Mesangial cell (primary cell): ENCODE measurements at places on chromosomes 2 and 18. TPM values are rescaled to one million over a fixed set of nuclear protein-coding genes. Genes with fewer than 3 reads are reported as not detected.

Gene LYG1
- 0.51 TPM in 1 of 2 replicates, not detected in the other for total RNA-seq

Gene NFATC1
- total RNA-seq = 2.0 and 3.2 TPM in 2 replicates

Gene TNFAIP6
- 0.38 and 1.1 TPM in 2 replicates for total RNA-seq

Gene COPS8
- 77.7 and 102 TPM in 2 replicates for total RNA-seq

Gene ANKRD53
- total RNA-seq = 1.8 TPM in 2 replicates

Gene BARD1
- total RNA-seq = 4.3 and 13.9 TPM in 2 replicates

Gene DSG1
- total RNA-seq = not detected in 2 replicates

Gene SNTG2
- total RNA-seq = 4.2 TPM in 1 of 2 replicates, not detected in the other

Gene HRH4
- total RNA-seq = not detected in 2 replicates

Gene ECEL1
- total RNA-seq = 0.33 TPM in 1 of 2 replicates, not detected in the other

Gene ACMSD
- not detected in 2 replicates for total RNA-seq

Gene C2orf66
- total RNA-seq = under 0.01 TPM in 1 of 2 replicates, not detected in the other

Gene IL1F10
- not detected in 2 replicates for total RNA-seq

Gene CPLX4
- not detected in 2 replicates for total RNA-seq

Gene ZNF2
- 1.3 and 4.6 TPM in 2 replicates for total RNA-seq

Gene PIGN
- 11.8 and 14.2 TPM in 2 replicates for total RNA-seq

Gene MIB1
- total RNA-seq = 17.9 and 19.1 TPM in 2 replicates

Gene FOXI3
- not detected in 2 replicates for total RNA-seq

Gene LRRTM1
- 0.13 TPM in 1 of 2 replicates, not detected in the other for total RNA-seq

Gene DCDC2C
- not detected in 2 replicates for total RNA-seq

Gene SETBP1
- total RNA-seq = 0.98 and 5.2 TPM in 2 replicates

Gene CYS1
- total RNA-seq = 3.4 and 16.9 TPM in 2 replicates

Gene SCYGR4
- not detected in 2 replicates for total RNA-seq

Gene PLCL1
- under 0.01 and 0.51 TPM in 2 replicates for total RNA-seq

Gene BOLL
- not detected in 2 replicates for total RNA-seq

Gene SERPINB13
- total RNA-seq = not detected in 2 replicates

Gene TMEM178A
- 4.4 and 12.5 TPM in 2 replicates for total RNA-seq

Gene DYTN
- total RNA-seq = not detected in 2 replicates

Gene SP140
- 0.25 and 0.98 TPM in 2 replicates for total RNA-seq

Gene CBLN2
- 0.25 TPM in 1 of 2 replicates, not detected in the other for total RNA-seq

Gene UCN
- 0.65 and 0.76 TPM in 2 replicates for total RNA-seq

Gene KCNG2
- total RNA-seq = not detected in 2 replicates

Gene PNKD
- 49.9 and 87.0 TPM in 2 replicates for total RNA-seq

Gene PDE11A
- 0.51 and 0.81 TPM in 2 replicates for total RNA-seq

Gene NGEF
- total RNA-seq = 0.98 and 1.5 TPM in 2 replicates

Gene GPR35
- total RNA-seq = 0.25 and 0.33 TPM in 2 replicates

Gene ARID5A
- 19.1 and 26.6 TPM in 2 replicates for total RNA-seq

Gene COMMD1
- 34.4 and 41.7 TPM in 2 replicates for total RNA-seq

Gene ITPRIPL1
- 5.5 and 5.7 TPM in 2 replicates for total RNA-seq

Gene E2F6
- total RNA-seq = 6.4 and 6.5 TPM in 2 replicates

Gene MYOM1
- under 0.01 and 0.13 TPM in 2 replicates for total RNA-seq

Gene SPP2
- not detected in 2 replicates for total RNA-seq

Gene KCNG3
- total RNA-seq = under 0.01 TPM in 2 replicates

Gene MAP3K19
- total RNA-seq = not detected in 2 replicates

Gene ATAD2B
- 2.8 and 3.2 TPM in 2 replicates for total RNA-seq

Gene EPB41L3
- 15.0 and 25.4 TPM in 2 replicates for total RNA-seq

Gene CTLA4
- not detected in 2 replicates for total RNA-seq

Gene SLC9A4
- 0.13 TPM in 1 of 2 replicates, not detected in the other for total RNA-seq

Gene OSBPL1A
- total RNA-seq = 13.9 and 19.6 TPM in 2 replicates

Gene SPR
- total RNA-seq = 22.7 and 26.0 TPM in 2 replicates

Gene CRYGC
- total RNA-seq = not detected in 2 replicates

Gene PDE1A
- total RNA-seq = under 0.01 and 2.7 TPM in 2 replicates

Gene GAL3ST2
- 1.0 TPM in 1 of 2 replicates, not detected in the other for total RNA-seq

Gene TBR1
- not detected in 2 replicates for total RNA-seq

Gene KIF1A
- 2.6 and 4.9 TPM in 2 replicates for total RNA-seq

Gene SERPINB10
- not detected in 2 replicates for total RNA-seq

Gene CDH7
- total RNA-seq = not detected in 2 replicates
